Karpas-422 (cell line): ENCODE measurements at places on chromosomes 6 and 20.

- peak; percentile 80 for DNase-seq
These were observed 3.4 kb downstream of the LINC00237 start for GRCh38 chr20:21102603-21103311.

- no peak for DNase-seq
These were observed 88.8 kb downstream of the ADAT2 start for GRCh38 chr6:143361536-143362191.

DNA sequence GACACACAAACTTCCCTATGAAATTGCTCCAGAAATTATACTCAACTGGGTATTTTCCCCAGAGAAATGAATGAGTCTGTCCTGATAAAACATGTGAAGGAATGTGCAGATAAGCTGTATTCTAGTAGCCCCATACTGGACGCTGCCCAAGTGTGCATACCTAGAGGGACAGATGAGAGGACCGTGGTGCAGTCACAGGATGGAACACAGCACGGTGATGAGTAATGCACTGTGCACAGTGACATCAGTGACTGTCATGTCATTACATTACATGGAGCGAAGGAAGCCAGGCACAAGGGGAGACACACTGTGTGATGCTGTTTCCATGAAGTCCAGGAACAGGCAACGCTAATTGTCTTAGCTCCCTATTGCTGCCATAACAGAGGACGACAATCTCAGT is 155.5 kb downstream of the CDH4 start:
- peak; percentile 29 for DNase-seq

GRCh38 chr6:46323312-46323965 is 152.7 kb upstream of the ENPP5 start:
- no peak for DNase-seq

DNA sequence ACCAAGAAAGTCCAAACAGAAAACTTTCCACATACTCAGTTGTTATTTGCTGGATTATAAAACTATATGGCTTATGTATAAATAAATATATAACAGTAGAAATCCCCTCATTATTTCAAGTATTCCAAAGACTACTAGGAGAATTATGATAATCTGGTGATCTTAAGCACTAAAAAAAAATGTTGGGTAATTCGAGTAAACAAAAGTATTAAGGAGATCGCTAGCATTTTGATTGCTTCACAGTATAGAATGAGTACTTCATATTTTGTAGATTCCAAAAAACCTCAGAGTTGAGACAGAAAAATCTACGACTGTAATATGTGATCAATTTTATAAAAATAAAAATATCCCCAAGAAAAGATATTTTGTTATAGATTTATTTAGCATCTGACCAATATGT is 236.4 kb upstream of the TENT5A start:
- DNase-seq: no peak

- DNase-seq: no peak
These were observed 37.3 kb downstream of the MRS2 start for GRCh38 chr6:24439858-24440539.

GRCh38 chr6:33570806-33571636 is 9.1 kb downstream of the BAK1 start:
- DNase-seq: peak; percentile 93

- DNase-seq: no peak
These were observed 24.4 kb upstream of the SLC17A3 start for GRCh38 chr6:25898289-25898977.

DNA sequence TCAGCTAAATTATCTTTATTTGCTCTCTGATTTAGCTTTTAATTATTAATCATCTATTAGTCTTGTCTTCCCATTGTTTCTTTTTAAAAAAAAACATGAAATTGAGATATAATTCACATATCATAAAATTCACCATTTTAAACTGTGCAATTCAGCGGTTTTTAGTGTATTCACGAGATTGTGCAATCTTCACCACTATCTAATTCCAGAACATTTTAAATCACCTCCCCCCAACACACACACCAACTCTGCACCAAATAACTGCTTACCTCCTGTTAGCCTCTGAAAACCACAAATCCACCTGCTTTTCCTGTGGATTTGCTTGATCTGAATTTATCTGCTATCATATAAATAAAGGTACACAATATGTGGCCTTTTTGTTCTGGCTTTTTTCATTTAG is 8.8 kb upstream of the ABRACL start:
- no peak for DNase-seq
